ENCODE measurements at places on chromosomes 1 and 21.
A peak's percentile ranks its signal among the peaks of the same experiment; 100 is the strongest.

DNA sequence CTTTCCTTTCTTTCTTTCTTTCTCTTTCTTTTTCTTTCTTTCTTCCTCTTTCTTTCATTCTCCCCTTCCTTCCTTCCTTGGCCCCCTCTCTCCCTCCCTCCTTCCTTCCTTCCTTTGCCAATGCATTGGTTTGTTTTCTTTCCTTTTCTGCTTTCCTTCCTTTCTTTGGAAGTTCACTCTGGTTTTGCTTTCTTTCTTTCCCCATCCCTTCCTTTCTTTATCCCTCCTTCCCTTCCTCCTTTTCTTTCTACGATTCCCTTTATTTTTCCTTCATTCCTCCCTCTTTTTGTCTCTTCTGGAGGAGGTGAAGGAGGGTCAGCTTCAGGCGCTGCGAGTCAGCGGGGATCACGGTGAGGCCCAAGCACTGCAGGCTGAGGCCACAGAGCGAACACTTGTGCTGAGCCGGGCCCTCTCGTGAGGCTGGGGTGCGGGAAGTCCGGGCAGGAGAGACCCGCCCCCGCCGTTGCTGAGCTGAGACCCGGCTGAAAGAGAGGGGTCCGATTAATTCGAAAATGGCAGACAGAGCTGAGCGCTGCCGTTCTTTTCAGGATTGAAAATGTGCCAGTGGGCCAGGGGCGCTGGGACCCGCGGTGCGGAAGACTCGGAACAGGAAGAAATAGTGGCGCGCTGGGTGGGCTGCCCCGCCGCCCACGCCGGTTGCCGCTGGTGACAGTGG is 1.5 kb downstream of the SIM2 start:
- no peak for DNase-seq

DNA sequence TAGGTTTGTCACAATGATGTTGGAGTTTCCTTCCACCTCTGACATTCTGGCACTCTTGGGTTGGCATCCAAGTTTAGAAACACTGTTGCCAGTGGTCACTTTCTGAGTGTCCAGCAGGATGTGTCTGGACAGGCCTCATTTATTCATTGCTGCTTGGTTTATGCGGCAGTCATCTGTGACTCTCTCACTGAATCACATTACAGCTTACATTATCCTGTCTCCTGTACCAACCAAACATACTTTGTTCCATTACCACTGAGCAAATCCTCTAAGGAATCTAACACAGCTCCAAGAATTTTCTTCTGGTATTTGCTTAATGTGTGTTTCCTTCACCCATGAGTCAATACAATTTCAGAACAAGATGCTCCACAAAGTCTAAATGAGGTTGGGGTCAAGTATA is 19.9 kb downstream of the SGIP1 start:
- no peak for DNase-seq

- peak; percentile 42 for DNase-seq
Observed at GRCh38 chr1:198024782-198025181, 107.6 kb downstream of the LHX9 start.

GRCh38 chr1:228337031-228337564 is 69.5 kb downstream of the TRIM11 start:
- DNase-seq, result no peak

GRCh38 chr1:185377831-185378230 is 60.8 kb upstream of the IVNS1ABP start:
- no peak for DNase-seq
